ENCODE measurements at places on chromosomes 6 and 20.
A peak's percentile ranks its signal among the peaks of the same experiment; 100 is the strongest.

GRCh38 chr6:30450909-30451841, 38.1 kb upstream of the HLA-E start:
- DNase-seq, result peak; percentile 73

DNA sequence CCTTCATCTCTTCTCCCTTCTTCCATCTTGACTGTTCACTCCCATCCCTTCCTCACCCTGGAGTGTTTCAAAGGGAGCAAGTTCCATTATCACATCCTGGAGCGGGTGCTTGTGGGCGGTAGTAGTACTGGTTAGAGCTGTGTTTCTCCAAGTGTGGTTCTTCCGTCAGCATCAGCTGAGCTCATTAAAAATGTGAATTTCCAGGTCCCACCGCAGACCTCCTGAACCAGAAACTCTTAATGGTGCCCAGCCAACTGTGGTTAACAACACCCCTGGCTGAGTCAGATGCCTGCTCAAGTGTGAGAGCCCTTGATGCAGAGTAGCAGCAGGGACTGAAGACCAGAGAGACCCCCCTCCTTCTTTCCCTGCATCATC, 24.4 kb downstream of the ANGPT4 start:
- DNase-seq, result no peak

GRCh38 chr20:63864545-63864977, 509 bp upstream of the TPD52L2 start:
- no peak for DNase-seq

- no peak for DNase-seq
Measured at GRCh38 chr6:73364549-73364948, 2.1 kb downstream of the KHDC3L start.

DNA sequence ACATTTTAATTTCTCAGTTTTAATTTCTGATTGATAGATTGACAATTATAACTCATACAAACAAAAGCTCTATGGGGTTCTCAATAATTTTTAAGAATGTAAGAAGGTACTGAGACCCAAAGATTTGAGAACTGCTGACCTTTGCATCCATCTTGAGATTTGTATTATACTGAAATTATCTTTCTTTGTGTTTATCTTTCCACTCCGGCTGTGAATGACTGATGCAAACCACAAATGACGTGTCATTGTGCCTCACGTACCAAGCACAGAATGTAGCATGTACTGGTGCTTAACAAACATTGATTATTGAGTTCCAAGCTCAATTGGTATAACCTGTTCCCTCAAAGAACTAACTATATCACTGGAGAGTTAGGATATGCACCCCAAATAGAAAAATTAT, 152.1 kb upstream of the SMLR1 start:
- DNase-seq, result peak; percentile 61

DNA sequence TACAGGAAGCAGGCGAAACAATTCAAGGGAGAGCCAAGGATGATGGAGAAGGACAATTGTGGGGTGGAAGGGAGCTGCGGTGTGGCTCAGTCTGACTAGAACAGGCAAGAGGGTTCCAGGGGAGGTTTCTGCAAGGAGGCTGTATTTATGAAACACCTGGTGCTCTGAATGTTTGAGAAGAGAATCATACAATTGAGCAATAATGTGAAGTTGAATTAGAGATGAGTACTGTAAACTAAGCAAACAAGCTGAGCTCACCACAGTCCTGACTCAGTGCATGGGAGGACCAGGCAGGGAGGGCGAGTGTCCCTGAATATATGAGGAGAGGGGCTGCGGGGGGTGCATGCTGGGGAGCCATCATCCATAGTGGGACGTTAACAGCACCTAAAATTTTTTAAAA, 279.7 kb downstream of the KIF16B start:
- peak; percentile 23 for DNase-seq

- DNase-seq, result peak; percentile 4
Measured at GRCh38 chr6:19279273-19279684, 557.9 kb upstream of the ID4 start.

DNA sequence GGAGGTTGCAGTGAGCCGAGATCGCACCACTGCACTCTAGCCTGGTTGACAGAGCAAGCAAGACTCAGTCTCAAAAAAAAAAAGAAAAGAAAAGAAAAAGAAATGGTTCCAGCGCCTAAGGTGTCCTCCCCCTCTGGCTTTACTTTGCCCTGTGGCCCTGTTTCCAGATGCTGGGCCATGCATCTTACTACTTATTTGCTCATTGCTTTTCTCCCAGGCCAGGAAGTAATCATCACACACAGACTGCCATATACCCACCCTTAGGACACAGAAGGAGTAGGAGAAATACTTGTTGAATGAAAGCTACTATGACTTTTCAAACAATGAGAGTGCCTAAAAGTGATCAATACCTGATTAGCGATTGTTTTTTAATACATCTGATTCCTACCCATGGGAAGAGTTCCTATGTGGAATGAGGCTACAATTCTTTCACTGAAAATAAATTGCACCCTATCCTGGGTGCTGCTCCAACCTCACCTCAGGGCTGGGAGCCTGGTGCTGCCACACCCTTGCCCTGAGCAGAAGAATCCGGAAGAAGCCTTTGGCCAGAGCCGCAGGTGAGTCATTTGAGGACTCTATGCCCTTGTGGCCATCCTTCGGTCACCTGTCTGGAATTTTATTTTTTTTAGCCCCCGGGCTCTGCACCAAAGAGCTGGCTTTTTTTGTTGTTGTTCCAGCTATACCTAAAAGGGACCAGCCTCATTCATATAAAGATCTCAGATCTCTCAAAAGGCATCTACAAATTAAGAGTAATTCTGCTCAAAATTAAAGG, 22.7 kb upstream of the TFAP2C start:
- no peak for DNase-seq

DNA sequence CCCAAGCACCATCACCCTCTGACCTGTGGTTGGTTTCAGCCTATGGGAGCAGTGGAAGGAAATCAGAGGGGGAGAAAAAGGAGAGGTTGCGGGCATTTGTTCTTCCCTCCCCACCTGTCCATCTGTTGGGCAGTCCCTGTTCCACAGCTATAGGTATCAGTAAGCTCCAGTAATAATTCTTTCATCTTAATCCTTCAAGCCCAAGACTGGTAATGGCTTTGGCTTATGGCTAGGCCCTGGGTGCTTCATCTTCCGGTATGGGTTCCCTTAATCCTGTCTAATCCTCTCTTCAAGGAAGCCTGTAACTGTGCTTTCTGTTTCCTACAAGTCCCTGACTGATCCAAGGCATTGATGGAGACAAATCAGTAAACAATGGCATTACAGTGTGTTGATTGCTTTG, 42.2 kb upstream of the STK35 start:
- no peak for DNase-seq

- no peak for DNase-seq
Measured at GRCh38 chr6:21123507-21124436, 469.8 kb upstream of the SOX4 start.

DNA sequence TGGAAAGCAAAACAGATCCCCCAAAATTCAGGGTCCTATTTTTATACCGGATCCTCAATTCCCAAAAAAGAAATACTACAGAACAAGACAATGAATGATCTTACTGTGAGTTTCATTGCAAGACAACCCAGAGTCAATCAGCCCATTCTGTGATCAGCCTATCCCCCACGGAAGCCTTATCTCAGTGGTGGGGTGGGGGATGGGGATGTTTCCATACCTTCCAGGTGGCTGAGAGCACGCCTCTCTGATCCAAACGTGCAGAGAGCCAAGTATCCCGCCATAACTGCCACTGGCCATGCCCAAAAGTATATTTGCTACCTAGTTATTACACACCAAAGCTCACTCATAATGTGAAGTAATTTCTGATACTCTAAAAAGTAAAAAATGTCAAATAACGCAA, 15.1 kb downstream of the WFDC2 start:
- DNase-seq, result no peak

GRCh38 chr6:37717836-37718251, 20.2 kb upstream of the MDGA1 start:
- peak; percentile 63 for DNase-seq

DNA sequence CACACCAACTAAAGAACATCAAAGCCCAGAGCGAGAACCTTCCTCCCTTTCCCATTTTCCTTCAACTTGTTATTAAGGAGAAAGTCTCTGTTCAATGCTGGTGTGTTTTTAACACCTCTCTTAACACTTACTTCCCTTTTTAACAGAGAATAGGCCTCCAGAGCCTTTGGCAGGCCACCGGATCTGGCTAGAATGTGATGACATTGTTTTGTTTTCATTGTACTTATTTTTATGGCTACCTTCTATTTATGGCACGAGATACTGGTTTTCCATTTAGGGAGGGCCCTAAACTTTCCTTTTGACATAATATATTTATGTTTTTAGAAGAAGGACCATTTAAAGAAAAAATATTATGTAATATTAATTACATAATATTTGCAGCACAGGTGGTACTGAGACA, 21.6 kb downstream of the TCF15 start:
- DNase-seq, result no peak

DNA sequence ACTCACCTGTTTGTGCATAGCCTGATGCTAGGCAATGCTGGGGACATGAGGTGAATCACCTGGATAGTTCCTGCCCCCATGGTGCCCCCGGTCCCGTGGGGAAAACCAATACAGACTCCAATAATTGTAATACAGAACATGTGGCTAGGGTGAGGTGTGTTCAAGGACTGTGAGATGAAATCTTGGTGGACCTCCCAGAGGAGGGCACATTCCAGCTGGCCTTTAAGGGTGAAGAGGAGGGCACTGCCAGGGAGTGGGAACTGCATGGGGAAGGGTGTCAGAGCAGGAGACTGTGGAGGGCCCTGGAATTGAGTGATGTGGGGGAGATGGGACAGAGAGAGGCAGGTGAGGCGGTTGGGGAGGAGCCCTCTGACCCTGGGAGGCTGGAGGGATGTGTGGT, 2.5 kb downstream of the COX4I2 start:
- DNase-seq, result no peak

DNA sequence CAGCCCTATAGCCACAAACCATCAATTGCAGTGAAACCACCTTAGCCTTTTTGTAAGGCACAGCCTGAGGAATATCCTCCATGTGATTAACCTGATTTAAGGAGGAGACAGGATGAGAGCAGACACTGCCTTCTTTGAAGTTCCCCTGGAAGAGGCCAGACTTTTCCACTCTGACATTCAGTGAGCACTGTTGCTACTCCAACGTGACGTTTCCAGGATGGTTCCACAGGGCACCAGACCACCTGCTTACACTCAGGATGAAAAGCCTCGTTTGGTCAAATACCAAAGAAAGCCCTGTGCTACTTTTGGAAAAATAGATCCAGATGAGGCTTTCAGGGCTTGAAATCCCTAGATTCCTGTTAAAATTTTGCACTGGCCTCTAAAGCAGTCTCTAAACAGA, 1102.1 kb upstream of the FLRT3 start:
- no peak for DNase-seq

GRCh38 chr20:5024103-5024502, 22.8 kb upstream of the SLC23A2 start:
- DNase-seq, result peak; percentile 24

GRCh38 chr6:56689114-56689513, 46.4 kb upstream of the DST start:
- peak; percentile 40 for DNase-seq

- DNase-seq, result no peak
Measured at GRCh38 chr20:56423886-56424285, 11.8 kb downstream of the CASS4 start.

GRCh38 chr6:112288475-112288874, 34.1 kb upstream of the LAMA4 start:
- peak; percentile 28 for DNase-seq

GRCh38 chr20:40967700-40968099, 60.9 kb upstream of the TOP1 start:
- no peak for DNase-seq

DNA sequence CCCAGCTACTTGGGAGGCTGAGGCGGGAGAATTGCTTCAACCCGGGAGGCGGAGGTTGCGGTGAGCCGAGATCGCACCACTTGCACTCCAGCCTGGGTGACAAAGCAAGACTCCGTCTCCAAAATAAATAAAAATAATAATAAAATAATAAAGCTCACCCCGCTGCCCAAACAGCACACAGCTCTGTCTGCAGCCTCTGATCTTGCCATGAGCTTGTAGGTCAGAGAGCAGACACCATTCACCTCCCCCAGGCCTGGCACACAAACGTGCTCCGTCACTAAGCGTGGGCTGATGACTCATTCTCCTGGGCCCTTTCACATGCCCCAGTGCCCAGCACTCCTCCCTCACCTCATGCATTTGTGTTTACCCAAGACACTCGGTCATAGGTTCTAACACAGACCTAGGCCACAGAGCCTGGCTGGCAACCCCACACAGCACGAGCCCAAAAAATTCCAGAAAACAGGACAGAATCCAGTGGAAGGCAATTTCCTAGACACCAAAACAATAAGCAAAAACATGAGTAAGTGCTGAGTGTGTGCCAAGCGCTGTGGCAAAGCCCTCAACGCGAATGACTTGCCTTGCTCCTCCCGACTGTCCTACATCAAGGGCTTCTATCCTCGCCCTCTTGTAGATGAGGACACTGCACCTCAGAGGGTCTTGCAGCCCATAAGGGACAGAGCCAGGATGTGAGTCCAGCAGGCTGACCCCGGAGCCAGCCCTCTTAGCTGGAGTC, 18.0 kb downstream of the ATP9A start:
- peak; percentile 98 for DNase-seq

GRCh38 chr6:71411882-71412281, 123.3 kb downstream of the OGFRL1 start:
- DNase-seq, result no peak

GRCh38 chr6:28446818-28447511, 3.7 kb upstream of the ZSCAN23 start:
- peak; percentile 38 for DNase-seq

DNA sequence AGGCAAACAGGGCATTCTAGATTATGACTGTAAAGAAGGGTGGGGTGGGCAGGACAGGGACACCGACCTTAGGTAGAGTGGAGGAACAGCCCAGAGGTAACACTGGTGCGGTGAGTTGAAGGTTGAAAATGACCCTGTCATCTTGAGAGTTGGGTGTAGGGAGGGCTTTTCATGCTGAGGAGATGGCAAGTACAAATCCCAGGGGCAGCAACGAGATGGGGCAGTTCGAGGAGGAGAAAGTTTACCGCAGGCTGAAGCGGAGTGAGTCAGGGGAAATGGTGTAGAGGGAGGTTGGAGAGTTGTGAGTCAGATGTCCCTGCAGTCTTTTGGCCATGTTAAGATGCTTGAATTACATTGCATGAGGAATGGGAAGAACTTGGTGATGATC, 101.1 kb downstream of the HIVEP1 start:
- peak; percentile 56 for DNase-seq

DNA sequence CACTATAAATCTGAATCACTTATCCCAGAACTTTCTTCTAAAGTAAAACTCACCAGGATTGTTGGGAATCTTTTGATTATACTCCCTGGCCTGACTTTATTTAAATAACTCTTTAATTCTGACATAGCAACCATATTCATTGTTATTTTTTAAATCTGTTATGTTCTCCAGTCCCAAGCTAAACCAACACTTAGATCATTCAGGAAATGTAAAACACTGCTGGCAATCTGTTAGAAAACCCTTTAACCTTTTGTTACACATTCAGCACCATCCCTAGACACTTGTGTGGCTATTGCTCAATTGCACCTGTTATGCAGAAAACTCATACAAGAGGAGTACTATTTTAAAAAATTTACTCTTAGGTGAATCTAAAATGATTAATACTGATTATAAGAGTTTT, 101.8 kb upstream of the NHSL1 start:
- DNase-seq, result peak; percentile 51

GRCh38 chr6:42928986-42929820, at the start of gene CNPY3:
CNPY3 (plus strand) TSS chr6:42929480; CDS start chr6:42929571, 91 bp downstream.
- peak; percentile 98 for DNase-seq

GRCh38 chr6:160963651-160964050, 27.9 kb upstream of the MAP3K4 start:
- no peak for DNase-seq

All from GM23248 (cell line).